Foreskin fibroblast (primary cell): ENCODE measurements at places on chromosomes 11 and 22.

DNA sequence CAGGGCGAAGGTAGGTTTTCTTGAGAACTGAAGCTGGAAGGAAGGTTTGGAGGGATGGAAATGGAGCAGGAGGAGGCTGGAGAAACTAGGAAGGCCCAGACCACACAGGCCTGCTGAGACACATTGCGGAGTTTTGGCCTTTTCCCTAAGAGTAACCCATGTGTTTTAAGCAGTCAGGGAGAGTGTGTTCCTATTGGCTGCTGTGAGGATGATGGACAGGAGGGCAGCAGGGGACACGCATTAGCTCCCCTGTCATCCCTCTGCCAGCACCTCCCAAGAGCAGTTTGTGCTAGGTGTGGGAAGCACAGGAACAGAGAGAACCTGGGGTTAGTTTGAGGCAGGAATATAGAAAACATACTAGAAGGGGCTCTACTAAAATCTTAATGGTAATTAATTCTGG lies 842.1 kb downstream of the TBC1D22A start:
- no peak for DNase-seq

GRCh38 chr11:101211407-101211975 lies 81.9 kb upstream of the PGR start:
- DNase-seq = no peak

GRCh38 chr11:2724104-2724503 lies 24.3 kb upstream of the KCNQ1OT1 start:
- no peak for DNase-seq

- no peak for DNase-seq
Observed at GRCh38 chr11:46533396-46534100, 60.3 kb downstream of the AMBRA1 start.

DNA sequence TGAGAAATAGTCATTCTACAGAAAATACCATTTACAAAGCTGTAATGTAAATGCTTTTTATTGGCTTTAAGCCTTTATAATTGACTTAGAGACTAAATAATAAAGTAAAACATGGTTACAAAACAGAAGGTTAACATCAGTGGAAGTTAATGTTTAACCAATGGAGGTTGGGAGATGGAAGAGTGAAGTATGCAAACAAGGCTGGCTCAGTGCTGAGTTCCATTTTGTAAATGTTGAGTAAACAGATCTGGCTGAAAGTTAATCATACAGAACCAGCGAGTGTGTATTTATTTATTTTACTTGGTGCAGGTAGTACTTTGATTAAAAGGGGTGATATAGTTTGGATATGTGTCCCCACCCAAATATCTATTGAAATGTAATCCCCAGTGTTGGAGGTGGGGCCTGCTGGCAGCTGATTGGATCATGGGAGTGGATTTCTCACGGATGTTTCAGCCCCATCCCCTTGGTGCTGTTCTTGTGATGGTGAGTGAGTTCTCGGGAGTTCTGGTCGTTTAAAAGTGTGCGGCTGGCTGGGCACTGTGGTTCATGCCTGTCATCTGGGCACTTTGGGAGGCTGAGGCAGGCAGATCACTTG lies 827.4 kb downstream of the OPCML start:
- no peak for DNase-seq

DNA sequence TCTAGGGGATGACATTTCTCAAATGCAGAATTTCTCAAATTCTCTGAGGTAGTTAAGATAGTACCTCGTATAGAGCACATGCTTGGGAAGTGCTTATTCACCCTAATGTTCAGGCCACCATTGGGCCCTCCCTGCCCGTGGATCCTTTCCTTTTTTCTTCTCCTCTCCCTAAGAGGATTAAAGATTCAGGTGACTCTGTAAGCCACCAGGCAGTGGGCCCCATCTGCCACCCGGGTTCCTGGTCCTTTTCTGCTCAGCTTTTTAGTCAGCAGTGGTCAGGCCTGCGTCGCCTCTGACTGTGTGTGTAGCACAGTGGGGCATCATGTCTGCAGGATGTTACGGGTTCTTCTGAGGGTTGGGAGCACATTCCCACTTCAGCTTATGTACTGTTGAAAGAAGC lies 7.2 kb downstream of the CEP164 start:
- no peak for DNase-seq

DNA sequence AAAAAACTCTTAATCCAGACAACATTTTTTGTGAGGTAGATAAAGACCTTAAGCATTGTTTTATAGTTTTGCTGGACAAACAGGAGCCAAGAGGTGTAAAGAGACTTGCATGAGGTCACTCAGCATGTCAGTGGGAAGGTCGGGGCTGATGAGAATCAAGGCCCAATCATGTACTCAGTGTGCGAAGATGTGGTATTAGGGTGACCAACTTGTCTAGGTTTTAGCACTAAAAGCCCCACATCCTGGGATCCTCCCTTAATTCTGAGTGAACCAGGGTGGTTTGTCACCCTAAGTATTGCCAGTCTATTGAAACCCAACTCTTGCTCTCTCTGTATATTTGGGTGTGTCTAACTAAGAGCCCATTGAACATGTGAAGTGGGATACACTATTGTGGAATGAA lies 19.5 kb upstream of the SORL1-AS1 start:
- DNase-seq = no peak
